Activated naive CD4-positive, alpha-beta T cell treated with anti-CD3 and anti-CD28 coated beads for 36 hours (primary cell): ENCODE measurements at places on chromosomes 3 and 15.

GRCh38 chr3:169172535-169172934 is 491.0 kb downstream of the MECOM start:
- no peak for DNase-seq

- no peak for DNase-seq
Observed at GRCh38 chr15:57704441-57704840, 2.1 kb upstream of the POLR2M start.

- DNase-seq: no peak
Observed at GRCh38 chr3:55585856-55586255, 98.8 kb upstream of the WNT5A start.

GRCh38 chr3:120487191-120487650 is 36.4 kb upstream of the FSTL1 start:
- DNase-seq: no peak

GRCh38 chr3:178827285-178827856 is 244.2 kb downstream of the ZMAT3 start:
- DNase-seq: no peak
